ENCODE measurements at places on chromosomes 7 and 10.

DNA sequence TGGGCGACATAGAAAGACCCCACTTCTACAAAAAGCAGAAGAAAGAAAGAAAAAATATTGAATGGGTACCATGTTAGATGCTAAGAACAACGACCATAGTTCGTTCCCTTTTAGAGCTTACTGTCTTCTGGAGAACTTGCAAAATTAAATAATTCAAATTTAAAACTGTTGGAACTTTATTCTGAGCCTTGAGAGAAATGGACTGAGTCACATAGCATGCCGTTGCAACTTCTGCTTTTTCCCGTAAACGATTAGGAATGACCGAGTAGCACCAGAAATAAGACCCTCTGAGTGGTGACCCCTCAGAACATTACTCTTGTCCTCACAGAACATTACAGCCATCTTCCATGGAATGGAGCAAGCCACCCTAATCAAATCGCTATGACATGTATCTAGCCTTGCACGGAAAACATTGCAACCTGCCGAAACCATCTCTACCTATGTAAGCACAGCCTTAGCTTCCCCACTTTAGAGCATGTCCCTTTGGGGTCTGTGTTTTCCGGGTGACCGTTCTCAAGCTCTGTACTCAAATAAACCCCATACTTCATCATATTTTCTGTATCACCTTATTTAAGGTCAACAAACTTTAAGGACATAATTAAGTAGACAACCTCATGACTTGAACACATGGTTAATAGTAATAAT is 179.1 kb downstream of the PRKCQ start:
- no peak for DNase-seq

- DNase-seq: no peak
Observed at GRCh38 chr10:29397221-29397620, 108.4 kb downstream of the LYZL1 start.

DNA sequence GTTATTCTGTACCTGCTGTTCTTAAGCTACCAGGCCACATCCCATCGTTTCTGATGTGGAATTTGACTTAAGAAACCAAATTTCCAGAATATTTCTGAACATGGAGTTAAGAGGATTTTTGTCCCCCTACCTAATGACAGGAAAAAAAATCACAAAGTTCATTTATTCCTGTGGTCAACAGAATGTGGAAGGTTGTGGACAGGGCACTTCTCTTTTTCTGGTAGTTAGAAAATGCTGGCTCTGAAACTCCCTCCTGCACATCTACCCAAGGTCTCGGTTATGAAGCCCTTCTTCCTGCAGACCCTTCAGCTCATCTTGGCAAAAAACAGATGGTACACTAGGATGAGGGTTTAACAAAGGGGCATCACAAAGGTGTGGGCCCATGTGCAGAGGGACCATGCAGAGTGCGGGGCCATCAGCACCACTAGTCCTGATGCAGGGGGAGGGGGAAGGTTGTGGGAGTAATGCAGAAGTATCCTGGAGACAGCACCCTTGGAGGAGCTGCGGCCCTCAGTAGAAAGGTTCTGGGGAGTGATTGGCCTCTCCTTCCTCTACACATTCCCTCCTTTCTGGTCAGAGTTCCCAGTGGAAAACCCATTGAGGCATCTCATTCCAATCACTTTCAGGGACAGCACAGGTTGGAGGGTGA is 9.8 kb downstream of the ALOX5 start:
- no peak for DNase-seq

DNA sequence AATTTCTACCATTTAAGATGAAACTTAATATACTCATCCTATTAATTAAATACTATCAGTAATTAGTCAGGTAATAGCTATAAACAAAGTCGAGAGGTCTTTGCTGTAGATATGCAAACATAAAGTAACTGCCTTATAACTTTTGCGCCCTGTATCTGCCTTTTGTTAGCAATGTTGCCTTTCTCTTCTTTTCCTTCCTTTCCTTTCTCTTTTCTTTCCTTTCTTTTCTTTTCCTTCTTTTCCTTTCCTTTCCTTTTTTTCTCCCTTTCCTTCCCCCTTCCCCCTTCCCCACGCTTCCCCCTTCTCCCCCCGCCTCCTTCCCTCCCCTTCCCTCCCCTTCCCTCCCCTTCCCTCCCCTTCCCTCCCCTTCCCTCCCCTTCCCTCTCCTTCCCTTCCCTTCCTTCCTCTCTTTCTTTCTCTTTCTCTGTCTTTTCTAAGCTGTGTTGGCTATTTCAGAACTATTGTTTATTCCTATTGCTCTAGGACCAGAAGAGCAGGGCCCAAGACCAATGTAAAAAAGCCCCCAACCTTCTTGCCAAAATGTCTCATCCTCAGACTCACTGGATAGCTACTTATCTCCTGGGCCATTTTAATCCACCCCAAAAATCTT is 65.3 kb upstream of the DKK1 start:
- no peak for DNase-seq

DNA sequence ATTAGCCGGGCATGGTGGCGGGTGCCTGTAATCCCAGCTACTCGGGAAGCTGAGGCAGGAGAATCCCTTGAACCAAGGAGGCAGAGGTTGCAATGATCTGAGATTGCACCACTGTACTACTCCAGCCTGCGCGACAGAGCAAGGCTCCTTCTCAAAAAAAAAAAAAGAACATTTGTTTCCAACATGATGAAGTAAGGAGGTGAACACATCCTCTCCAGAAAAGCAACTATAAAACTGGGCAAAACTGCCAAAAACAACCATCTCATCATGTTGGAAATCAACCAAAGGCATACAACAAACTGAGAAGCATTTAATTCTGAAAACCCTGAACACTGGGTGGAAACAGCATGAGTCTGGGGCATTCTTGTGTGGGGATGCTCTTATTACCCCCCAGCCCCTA is 14.3 kb downstream of the PRTFDC1 start:
- DNase-seq: no peak

DNA sequence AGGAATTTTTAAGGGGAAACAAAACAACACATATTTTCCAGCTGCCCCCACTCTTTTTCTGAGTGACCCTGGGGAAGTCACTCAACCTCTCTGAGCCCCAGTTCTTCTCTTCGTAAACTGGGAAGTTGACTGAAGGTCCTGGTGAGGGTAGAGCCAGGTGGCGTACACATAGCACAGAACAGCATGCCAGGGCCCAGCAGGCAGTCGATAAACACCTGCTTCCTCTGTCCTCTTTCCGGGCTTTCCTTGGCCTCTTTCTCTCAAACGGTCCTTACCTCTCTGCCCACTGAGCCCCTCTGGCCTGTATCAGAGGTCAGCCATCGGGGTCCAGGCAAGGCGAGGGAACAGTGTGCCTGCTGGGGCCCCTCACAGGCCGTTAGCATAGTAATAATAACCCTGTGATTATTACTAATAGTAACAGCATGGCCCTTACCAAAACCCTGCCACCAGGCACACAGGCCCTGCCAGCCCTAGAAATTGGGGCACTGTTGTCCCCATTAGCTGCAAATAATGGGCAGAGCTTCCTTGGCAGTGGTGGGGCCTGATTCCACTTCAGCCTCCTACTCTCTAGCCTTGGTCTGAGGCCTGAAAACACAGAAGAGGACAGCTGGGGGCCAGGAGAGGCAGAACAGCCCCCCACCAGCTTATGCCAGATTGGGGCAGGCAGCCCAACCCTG is 37.3 kb upstream of the SLC29A3 start:
- DNase-seq: no peak

DNA sequence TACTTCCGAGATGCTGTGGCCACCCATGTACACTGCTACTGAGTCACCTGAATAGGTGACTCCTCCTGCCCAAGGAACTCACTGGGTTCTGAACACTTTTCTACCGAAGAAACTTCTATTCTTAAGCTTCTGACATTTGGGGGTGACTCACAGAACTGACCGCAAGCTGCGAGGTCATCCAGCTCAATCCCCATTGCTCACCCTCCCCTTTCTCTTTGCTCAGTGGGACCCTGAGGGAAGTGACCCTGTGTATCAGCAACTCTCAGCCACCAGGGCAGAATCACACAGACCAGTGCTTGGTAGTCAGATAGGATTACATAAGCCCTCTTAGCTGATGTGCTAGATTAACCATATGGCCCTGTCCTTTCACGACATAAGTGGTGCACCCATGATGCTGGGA is 46.3 kb downstream of the INSYN2A start:
- DNase-seq: no peak

DNA sequence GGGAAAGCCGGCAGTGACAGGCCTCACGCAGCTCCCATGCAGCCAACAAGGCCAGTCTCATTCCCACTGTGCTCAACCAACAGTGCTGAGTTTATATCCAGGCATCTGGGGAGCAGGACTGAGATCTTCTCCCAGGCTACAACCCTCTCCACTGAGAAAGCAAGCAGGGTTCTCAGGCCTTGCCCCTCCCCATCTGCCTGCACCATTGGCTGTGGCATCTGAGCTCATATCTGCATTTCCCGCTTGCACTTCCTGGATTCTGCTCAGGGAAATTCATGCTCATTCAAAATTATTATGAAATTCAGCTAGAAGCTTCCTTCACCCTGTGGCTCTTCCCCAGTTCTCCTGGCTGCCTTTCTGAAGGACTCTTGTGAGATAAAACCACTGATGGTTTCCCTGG is 1029.0 kb downstream of the GRM8 start:
- DNase-seq: no peak

GRCh38 chr10:75397496-75398199 is 3.9 kb downstream of the ZNF503 start:
- no peak for DNase-seq

- DNase-seq: no peak
Observed at GRCh38 chr10:58360412-58361004, 24.7 kb upstream of the TFAM start.

DNA sequence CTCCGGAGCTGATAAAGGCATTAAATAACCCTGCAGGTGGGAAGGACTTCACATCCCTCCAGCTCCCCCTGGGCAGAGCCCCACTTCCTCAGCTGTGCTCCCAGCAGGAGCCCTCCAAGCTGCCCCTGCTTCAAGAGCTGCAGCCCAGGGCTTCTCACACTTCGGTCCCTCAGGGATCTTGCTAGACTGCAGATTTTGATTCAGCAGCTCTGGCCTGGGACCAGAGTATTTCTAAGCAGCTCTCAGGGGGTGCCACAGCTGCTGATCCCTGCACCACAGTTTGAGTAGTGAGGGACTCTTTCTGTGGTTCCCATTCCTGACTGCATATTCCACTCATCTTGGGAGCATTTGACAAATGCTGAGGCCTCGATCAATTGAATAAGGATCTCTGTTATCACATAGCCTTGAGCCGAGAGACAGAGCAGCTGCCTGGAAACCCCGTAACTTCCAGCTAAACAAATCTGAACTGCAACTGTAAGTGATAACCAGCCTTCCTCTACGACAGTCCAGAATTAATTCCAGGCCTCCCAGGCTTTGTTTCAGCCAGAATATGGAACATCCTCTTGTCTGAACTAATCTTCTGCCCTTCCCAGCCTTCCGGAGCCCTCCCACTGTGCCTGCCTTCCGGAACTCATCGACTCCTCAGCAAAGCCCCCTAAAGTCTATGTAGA is 161.4 kb downstream of the CCDC3 start:
- DNase-seq: no peak
